ENCODE measurements at places on chromosomes 16 and 17.

DNA sequence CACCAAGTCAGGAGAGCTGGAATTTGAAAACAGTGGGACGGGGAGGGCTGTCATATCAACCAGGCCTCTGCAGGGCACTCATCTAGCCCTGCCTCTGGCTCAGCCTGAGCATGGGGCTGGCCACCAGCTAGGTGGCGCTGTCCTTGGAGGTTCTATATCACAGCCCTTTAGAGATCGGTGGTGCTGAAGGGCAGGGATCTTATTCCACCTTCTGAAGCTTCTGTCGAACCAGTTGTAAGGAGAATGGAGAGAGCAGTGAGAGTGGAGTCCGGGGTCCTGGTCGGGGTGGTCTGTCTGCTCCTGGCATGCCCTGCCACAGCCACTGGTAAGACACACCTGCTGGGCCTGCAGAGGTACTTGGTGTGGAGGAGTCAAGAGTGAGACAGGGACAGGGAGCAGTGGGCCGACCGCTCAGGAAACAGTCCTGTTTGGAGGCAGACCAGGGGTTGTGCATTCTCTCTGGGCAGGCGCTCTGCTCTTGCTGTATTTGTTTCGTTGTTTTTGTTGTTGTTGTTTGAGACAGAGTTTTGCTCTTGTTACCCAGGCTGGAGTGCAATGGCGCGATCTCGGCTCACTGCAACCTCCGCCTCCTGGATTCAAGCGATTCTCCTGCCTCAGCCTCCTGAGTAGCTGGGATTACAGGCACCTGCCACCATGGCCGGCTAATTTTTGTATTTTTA, at the start of gene CES3:
CES3 (plus strand) TSS at position 202 of the 680 bp plus-strand sequence; CDS start at position 244, 42 bp downstream.
- no peak for DNase-seq

DNA sequence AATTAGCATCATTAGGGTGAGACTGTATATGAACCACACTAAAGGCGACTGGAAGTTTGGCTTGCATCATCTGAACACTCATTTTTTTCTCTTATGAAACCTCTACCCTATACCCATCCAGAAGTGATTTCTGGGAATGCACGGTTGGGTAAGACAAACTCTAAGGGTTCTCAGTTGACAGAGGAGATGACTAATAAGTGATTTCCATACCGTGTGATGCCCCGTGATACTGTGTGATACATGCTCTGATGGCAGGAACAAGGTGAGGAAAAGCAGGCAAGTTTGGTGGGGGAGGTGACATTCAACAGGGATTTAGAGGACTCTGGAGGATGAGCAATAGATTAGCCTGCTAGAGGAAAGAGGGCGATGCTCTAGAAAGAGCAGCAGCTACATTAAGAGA, 156.4 kb upstream of the CCL2 start:
- peak; percentile 4 for DNase-seq

GRCh38 chr17:35892091-35893035, 12.2 kb upstream of the CCL5 start:
- no peak for DNase-seq

DNA sequence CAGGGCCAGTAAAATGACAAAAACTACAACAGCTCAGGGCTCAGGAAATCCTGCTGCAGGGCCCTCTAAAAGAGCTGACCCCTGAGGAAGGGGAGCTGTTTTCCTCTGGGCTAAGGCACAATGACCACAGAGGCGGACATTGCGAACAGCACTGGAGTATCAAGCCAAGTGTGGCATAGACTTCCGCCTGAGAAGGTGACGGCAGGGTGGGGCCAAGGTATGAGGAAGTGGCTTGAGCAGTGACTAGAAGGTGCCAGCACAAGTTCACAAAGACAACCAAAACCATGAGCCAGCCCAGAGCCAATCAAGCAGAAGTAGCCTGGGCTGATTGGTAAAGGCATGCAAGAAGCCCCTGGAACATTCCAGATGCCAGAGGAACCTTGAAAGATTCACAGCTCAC, 13.9 kb downstream of the ERN2 start:
- DNase-seq: no peak

GRCh38 chr17:53127331-53127730, 695.4 kb upstream of the KIF2B start:
- no peak for DNase-seq

DNA sequence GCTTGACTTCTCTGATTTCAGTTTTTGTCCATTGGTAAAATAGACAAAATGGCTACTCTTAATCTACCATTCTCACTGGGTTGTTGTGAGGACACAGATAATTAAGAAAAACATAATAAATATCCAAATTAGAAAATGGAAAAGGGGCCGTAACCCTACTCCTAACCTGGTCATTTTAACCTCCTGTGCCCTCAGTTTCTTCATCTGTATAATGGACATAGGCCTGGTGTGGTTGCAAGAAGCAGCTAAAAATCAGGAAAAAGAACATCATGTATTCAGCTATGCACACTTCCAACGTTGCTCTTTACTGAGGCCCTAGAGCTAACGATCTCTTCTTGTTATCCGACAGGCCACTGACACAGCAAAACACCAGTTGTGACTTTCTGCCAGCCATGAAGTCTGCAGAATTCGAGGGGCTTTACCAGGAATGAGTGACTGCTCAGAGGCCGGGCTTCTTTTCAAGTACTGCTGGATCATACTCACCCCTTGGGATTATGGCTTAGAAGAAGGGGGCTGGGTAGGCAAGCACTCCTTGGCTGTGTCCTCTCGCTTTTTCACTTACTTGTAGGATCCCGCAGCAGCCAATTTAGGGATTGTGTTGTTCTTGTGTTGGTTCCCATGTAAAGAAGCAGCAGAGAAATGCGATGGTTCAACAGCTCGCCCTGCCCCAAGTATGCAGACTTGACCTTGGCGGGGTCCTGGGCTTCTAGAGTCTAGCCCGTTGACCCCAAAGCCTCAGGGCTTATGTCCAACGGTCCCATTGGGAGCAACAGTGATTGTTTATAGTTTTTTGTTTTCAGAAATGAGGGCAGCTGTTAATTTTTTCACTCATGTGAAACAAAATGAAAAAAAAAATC, 20.9 kb downstream of the LDAF1 start:
- DNase-seq: no peak

DNA sequence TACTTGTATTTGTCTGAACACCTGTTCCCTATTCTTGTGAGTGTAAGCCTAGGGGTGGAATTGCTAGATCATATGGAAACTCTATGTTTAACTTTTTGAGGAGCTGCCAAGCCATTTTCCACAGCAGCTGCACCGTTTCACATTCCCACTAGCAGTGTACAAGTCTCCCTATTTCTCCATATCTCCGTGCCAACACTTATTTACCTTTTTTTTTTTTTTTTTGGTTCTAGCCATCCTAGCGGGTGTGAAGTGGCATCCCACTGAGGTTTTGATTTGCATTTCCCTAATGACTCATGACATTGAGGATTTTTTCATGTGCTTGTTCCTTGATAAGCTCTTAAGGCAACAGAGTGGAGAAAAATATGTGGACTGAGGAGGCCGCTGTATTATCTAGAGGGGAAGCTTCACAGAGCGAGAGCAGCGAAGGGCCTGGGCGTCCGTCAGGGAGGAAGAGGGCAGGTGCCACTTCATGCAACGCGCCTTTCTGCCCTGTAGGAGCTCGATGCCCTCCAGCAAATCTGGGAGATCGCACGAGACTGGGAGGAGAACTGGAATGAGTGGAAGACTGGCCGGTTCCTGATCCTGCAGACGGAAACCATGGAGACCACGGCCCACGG, 50.0 kb downstream of the DNAH2 start:
- no peak for DNase-seq

- peak; percentile 73 for DNase-seq
These were observed 29.2 kb downstream of the GNA13 start for GRCh38 chr17:65027305-65027704.

DNA sequence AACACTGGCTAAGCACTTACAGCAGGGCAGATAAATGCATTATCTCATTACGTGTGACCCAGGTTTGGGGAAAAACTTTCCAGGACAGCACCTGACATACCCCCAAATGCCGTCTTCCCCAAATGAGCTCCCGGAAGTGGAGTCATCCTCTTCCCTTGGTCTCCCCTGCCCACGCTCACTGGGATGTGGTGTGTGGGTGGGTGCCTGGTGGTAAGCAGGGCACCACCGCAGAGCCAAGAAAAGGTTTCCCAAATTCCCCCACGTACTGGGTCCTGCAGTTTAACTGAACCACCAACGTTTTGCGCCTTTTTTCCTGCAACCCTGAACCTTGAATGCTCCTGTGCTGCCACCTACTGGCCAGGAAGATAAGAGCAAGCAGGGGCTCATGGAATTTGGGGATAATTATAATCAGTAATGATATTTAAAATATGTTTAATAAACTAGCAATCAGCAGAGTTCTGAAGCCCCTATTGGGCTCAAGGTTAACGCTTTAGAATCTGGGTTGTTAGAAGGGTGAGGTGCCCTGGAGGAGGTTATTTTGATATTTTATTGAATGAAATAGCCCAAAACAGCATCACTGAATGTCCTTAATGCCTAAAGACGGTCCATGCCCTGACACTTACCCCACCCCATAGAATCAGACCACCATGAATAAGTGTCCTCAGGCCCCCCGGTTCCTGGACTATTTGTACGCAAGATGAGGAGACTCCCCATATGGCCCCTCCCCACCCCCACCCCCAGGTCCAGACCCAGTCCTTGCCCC, 8.0 kb downstream of the SPPL2C start:
- DNase-seq: no peak

DNA sequence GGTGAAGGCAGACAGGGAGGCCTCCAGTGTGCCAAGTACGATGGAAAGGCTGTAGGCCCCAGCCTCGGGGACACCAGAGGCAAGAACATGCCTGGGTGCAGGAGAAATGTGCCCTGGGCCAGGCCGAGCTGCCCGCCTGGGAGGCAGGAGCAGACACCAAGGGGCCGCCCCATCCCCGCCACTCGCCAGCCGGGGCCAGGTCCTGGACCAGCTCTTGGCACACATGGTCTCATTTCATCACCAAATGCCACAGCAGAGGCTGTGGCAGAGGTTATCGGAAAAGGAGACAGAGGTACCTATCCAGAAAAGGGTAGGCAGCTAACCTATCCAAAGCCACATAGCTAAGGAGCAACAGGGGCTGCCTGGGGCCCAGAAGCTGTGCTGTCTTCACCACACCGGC, 31.3 kb downstream of the PEMT start:
- DNase-seq: no peak

- DNase-seq: no peak
These were observed 6.6 kb upstream of the CNGB1 start for GRCh38 chr16:57977418-57978069.

DNA sequence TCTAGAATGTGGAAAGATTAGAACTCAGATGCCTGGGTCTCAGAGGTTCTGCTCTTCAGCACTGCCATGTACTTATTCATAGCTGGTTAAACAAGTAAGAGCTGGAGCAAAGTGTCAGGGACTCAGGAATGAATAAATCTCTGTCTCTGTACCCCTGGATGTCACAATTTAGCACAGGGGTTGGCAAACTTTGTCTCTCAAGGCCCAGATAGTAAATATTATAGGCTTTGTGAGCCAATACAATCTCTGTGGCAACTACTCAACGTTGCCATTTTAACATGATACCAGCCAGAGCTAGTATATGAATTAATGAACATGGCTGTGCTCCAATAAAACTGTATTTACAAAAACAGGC, 220.3 kb upstream of the MON1B start:
- no peak for DNase-seq

GRCh38 chr17:4900231-4901107, 1.1 kb downstream of the C17orf107 start:
- no peak for DNase-seq

DNA sequence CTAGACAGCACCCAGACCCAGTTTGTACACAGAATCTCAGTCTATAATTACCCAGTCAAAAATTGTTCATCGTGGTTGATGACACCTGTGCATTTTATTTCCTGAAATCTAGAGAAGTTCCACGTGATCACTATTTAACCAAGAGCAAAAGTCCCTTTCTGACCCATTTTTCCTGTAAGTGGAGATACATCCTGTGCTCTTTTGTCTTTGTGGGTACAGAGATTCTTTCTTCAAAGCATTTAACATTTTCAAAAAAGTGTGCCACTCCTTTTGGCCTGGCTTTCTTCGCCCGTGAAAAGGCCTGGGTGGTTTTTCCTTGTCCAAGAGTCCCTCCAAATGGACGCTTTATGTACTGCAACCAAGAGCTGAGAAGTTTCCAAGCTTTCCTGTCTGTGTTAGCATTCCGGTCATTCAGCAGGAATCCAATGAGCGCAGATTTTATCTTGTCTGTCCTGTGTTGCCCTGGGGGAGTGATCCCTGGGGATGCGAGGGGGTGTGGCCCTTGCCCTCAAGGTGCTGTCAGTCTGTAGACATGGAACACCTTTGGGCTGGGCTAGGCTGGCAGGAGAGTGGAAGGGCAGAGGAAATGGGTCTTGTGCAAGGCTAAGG, 161.1 kb upstream of the CACNG5 start:
- no peak for DNase-seq

DNA sequence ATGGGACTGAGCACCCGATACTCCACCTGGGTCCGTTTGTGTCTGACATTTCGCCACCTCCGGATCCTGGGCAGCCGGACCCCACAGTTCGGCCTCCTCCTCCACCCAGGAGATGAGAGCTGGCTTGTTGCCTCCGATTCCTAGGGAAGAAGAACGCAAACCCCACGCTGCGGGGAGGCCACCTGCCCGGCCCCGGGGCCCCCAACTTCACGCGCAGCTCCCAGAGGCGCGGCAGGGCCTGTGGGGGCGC, 542 bp downstream of the ZNF764 start:
- no peak for DNase-seq

DNA sequence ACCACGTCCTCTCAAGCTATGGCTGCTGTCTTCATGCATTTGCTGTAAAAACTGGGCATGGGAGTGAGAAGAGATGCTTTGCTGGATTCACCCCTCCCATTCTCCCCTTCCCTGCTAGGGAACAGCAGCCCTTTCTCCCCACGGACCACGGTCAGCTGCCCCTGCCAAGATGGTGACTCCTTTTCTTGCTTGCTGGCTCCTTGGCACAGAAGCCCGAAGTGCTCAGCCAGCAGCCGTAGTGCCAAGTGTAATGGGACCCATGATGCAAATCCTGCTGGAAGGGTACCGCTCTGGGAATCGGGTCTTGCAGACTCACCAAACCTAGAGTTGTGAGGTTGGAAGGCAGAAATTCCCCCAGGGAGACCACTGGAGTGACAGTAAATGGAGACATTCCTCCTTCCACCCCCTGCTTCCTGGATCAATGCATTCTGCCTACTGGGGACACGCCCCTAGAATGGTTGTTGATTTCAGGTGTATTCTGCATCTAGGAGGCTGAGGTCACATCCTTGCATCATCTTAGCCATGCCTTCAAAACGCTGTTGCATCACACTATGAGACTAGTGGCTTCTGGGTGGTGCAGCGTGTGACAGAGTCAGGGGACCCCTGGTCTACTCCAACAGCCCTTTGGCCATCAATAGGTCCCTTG, 63.0 kb upstream of the CBX4 start:
- no peak for DNase-seq

DNA sequence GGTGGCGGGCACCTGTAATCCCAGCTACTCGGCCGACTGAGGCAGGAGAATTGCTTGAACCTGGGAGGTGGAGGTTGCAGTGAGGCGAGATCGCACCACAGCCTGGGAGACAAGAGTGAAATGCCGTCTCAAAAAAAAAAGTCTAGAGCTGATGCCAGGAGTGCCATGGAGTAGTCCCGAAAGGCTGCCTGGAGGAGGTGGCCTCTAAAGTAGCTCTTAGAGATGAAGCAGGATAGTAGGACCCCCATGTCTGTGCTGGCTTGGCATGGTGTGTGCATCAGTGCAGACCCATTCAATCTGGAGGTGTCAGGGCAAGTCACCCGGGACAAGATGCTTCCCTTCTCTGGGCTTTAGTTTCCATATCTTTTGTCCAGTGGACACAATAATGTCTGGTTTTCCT, 6.3 kb downstream of the RAP1GAP2 start:
- DNase-seq: no peak

All from HS-5 (cell line).